Foreskin fibroblast (primary cell): ENCODE measurements at places on chromosomes 5 and 9.

- DNase-seq = peak; percentile 32
Measured at GRCh38 chr9:93304574-93305496, 120.9 kb downstream of the WNK2 start.

DNA sequence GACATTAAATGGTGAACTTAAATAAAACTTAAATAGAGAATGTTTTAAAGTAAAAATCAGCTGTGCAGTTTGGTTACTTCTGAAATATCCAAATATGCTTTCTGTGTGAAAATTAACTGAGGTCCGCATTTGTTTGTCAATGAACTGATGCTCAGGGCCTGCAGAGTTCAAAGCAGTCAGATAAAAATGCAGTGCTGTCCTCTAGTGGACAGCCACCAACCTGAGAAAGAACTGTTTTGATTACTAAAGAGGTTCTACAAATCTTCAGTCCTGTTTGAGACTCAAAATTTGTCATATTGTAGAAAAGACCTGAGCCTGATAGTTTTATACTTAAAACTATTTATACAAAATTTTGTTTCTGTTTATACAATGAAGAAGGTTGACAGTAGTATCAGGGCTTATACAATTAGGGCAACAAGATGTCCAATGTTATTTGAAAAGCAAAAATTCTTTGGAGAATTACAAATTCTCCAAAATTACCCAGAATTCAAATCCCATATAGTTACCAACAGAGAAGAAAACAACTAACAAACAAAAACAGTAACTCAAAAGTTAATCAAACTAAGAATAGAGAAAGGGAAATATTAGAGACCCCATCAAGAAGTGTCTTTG is 232.3 kb upstream of the TBCA start:
- peak; percentile 52 for DNase-seq

DNA sequence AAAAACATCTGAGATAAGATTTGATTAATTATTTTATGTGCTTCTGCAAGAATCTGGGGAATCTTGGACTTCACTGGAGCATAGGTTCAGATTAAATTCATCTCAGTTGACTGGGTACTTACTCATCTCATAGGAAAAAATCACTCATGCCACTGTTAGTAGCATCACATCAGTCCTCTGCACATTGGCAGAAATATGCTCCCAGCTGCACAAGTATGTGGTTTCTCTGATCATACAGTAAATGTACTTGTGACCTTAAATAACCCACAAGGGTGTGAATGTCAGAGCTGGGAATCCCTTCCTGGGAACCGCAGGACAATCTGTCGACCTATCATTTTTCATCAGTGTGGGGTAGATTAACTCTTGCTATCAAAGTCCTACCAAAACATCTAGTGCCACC is 203.7 kb upstream of the SLC24A2 start:
- DNase-seq = peak; percentile 90

GRCh38 chr5:178279723-178280438 is 47.3 kb upstream of the PHYKPL start:
- DNase-seq = peak; percentile 84

DNA sequence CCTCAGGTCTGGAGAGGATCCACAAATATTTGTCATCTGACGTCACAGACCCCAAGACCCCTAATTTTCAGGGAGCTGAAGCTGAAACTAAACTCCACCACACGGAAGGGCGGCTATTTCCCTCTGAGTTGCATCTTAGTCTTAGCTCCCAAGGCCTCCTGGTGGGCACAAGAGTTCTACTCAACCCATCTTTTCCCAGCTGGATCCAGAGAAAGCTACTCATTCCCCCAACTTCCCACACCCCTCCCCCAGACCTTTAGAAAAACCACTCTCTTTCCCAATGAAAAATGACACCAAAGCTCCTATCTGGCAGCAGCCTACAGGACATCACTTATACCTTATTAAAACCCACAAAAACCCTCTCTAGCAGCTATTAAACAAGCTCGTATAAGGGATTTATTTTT is 67.1 kb upstream of the SLC1A1 start:
- DNase-seq = no peak

- no peak for DNase-seq
Measured at GRCh38 chr5:179263391-179264052, 81.7 kb downstream of the ADAMTS2 start.

GRCh38 chr5:95927927-95928723 is 33.5 kb downstream of the ELL2 start:
- no peak for DNase-seq
